ENCODE measurements at places on chromosomes 1 and 21.

DNA sequence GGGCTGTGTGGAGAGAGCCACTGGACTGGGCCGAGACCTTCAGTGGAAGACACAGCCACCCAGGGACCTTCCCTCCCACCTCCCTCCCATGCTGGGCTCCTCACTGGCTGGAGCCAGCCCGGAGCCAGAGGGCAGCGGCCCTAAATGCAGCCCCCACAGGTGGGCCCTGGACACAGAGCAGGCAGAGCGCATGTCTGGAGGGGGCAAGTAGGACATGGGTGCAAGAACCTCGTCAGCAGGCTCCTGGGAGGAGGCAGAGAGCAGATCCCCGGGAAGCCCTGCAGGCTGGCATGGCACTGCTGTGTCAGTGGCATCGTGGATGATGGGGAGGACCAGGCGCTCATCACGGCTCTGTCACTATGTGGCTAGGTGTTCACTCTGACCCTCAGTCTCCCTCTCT is 45.7 kb downstream of the DMRTB1 start:
- no peak for DNase-seq

DNA sequence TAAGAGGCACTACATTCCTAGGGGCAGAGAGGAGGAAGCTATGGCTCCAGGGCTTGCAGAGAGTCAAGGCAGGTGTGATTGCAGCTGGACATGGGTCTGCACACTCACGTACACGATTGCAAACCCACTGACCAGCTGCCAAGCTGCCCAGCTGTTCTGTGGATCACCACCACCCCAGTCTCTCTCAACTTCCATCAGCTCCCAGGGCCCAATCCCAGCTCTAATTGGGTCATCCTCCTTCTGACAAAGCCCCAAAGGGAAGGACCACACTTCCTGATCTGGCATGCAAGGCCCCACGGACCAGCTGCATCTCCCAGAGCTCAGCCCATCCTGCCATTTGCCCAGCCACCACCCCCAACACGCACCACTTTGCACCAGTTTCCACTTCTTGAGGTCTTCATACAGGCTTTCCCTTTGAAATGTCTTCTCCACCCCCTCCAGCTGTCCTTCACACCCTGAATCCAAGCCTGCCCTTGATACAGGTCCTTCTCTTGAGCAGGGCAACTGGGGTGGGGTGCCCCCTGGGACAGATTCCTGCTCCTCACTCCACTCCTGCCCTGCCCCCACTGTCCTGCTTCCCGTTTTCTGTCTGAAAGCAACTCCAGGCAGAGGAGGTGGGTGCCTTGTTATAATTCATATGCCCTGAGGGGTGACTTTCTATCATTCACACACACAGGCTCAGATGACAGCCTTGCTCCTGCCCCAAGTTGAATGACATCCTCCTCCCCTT is 179.4 kb upstream of the EDN2 start:
- DNase-seq = no peak

- DNase-seq = no peak
These were observed 6.0 kb downstream of the TRPM2 start for GRCh38 chr21:44359396-44359795.

GRCh38 chr1:214377886-214378285 is 96.9 kb downstream of the SMYD2 start:
- no peak for DNase-seq
